ENCODE measurements at places on chromosomes 13 and 19.
A peak's percentile ranks its signal among the peaks of the same experiment; 100 is the strongest.

DNA sequence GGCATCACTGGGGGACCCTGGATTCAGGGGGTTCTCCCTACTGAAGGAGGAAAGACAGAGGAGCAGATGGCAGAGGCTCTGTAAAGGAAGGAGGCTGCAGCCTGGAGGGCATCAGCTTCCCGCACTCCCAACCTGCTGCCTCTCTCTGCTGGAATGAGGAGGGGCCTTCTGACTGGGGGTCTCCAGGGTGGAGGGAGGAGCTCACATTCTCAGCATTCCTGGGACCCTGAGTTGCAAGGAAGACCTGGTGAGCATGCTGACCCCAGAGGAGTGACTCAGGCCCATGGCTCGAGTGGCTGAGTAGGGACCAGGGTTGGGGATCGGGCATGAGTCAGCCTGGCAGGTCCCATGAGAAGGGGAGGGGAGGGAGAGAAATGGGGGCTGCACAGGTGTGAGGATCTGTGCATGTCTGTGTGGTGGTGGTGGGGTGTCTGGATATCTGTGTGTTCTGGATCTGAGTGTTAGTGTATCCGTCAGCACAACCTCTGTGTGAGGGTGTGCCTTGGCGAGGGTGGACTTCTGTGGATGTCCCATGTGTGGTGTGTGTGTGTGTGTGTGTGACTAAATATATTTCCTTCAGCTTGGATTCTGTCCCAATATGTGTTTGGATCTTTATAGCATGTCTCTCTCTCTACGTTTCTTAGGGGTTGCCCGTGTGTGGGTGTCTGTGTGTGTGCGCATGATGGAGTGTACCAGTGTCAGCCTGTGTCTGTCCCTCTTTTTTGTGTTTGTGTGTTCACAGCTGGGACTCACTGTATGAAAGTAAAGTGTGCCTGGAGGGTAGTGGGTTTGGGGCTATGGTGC is 4.6 kb downstream of the AXL start:
- peak; percentile 67 for DNase-seq

- DNase-seq, result no peak
Observed at GRCh38 chr13:23632048-23632582, 61.9 kb downstream of the TNFRSF19 start.

DNA sequence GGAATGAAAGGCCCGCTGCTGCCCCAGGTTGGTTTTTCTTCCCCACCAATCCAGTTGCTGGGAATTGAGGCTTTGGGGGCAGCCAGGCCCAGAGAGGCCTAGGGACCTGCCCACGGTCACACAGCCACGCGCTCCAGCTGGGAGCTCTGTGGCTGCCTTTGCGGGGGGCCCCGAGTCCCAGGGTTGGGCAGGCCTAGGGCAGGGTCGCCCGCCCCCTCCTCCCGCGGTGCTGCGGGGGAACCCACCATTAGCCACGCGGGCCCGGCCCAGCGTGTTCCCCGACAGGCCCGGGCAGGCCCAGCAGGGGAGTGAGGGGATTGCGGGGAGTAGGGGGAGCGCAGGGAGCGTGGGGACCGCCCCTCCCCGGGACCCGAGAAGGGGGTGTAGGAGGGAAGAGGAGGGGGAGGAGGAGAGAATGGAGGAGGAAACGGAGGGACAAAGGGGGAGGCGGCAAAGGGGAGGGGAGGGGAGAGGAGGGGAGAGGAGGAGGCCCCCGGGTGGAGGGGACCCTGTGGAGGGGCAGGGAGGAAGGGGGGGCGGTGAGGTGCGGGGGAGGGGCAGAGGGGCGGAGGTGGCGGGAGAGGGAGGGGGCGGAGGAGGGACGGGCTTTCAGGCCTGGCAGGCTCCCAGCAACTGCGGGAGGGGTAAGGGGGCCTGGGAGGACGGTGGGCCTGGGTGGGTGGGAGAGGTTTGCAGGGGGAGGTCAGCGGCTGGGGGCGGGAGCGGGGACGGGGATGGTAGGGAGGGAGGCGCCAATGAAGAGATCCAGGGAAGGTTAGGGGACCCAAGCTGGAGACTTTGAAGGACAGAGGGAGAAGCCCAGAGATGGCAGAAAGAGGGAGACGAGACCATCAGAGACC is 12.9 kb upstream of the TLE2 start:
- no peak for DNase-seq

DNA sequence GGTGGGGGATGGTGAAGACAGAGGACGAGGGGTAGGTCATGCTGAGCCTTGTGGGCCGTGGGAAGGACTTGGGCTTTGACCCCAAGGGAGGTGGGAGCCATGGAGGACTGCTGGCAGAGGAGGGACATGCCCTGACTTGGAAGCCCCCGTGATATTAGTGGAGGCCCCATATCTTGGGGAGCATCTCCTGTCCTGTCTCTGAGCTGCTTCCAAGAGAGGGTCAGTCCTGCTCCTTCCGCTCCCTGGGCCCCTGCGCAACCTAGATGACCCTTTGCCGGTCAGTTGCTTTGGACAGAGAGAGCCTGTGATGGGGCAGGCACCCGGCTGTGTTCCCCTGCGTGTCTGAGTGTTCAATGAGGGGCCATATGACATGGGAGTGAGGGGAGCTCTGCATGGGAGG is 5.2 kb downstream of the TLE6 start:
- no peak for DNase-seq

- DNase-seq, result no peak
Observed at GRCh38 chr13:113670541-113670940, 3.5 kb downstream of the GRK1 start.

DNA sequence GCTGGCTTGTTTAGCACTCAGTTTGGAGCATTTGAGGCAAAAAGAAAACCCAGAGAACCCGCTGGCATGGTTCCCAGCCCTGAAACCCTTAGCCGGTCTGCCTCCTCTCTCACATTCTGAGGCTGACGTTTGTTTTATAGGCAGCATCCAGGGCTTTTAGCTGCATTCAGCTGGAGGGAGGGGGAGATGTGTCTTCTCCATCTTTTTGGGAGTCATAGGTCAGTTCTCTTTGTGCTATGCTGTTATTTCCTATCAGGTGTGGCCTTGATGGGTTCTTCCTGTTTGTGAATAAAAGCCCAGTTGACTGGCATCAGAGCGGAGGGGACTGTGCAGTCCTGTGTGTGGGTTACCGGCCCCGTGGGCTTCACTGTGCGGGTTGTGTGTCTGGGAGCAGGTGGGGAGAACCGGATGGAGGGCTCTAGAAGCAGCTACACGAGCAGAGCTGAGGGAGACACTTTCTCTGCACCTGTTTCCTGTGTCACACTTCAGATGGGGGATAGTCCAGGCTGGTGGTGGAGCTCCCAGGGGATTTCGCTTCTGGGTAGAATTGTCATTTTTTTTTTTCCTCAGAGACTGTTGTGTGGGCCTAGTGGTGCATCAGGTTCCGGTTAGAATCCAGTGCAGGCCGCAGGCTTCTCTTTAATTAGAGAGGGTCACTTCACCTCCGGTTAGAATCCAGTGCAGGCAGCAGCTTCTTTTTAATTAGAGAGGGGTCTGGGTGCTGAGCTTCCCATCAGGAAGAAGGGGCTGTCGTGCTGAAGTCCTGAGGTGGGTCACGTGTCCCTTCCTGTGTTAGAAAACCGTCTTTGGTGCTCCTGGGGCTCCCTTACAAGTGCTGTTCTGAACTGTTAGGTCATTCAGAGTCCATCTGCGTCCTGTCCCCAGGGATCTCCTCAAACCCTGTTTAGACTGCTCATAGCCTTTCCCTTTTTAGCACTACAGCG is 69.6 kb downstream of the ARHGEF7 start:
- DNase-seq, result no peak

DNA sequence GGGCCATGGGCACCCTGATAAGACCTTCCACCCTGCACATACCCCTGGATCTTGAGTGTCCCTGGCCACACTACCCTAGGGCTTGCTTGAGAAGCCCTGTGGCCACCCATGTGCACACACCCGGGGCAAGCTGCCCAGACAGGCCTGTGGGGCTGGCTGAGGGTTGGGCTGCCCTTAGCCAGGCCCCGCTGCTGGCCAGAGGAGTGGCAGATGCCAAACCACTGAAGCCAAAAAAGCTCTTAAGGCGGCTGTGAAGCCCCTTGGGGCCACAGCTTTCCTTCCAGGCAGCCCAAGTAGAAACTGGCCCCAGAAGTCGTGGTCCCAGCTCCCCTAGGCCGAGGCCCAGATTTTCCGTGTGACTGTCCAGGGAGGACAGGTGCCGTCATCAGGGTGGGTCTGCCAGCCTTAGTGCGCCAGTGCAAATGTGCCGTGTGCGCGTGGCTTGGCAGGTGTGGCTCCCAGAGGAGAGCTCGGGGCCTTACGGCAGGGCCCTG is 14.8 kb downstream of the CEBPG start:
- DNase-seq, result no peak

GRCh38 chr13:62846302-62846701 is 1430.7 kb upstream of the PCDH20 start:
- DNase-seq, result no peak

DNA sequence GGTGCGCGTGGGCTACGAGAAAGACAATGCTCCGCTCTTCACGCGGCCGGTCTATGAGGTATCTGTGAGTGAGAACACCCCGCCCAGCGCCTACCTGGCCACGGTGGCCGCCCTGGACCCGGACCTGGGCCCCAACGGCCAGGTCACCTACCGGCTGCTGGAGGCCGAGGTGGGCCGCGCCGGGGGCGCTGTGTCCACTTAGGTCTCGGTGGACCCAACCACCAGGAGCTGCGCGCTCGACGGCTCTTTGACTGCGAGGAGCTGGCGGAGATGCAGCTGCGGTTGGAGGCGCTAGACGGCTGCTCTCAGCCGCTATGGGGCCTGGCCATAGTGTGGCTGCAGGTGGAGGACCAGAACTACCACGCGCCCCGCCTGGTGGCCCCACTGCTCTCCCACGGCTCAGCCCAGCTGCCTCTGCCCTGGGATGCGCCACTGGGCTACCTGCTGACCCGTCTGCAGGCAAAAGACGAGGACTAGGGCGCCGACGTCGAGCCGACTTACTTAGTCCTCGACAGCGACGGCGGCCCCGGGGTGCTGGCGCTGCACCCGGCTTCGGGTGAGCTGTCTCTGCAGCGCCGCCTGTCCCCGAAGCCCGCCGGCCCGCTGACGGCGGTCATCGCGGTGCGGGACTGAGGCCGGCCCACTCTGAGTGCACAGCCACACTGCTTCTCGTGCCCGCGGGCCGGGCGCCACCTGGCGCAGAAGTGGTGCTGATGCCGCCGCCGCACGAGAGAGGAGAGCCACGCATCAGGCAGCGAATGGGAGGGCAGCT is 173.0 kb downstream of the OLFM4 start:
- DNase-seq, result peak; percentile 69

GRCh38 chr19:1461862-1462261 is 11.9 kb downstream of the APC2 start:
- no peak for DNase-seq

DNA sequence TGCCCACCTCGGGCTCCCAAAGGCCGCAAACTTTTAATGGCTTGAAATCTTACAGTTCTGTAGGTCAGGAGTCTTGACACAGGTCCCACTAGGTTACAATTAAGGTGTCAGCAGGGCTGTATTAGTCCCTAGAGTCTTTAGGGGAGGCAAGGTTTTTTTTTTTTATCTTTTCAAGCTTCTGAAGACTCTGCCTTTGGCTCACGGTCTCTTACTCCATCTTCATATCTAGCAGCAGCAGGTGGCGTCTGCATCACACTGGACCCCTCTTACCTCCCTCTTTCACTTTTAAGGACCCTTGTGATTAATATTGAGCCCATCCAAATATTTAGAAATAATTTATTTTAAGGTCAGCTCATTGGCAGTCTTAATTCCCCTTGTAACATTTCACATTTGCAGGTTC is 11.6 kb downstream of the MIR17HG start:
- no peak for DNase-seq

- no peak for DNase-seq
Observed at GRCh38 chr19:16368385-16369305, 44.0 kb downstream of the KLF2 start.

DNA sequence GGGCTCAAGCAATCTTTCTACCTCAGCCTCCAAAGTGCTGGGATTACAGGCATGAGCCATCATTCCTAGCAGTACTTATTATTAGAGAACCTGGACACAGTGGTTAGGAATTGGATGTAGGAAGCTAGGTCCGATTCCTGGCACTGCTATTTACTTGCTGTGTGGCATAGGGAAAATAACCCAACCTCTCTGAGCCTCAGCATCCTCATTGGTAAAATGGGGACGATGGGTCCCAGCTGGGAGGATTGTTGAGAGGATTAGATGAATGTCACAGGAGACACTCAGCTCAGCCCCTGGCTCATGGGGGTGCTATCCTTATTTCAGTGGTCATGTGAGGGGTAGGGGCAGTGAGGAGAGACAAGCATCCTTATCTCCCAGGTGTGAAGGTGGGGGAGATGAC is 6.8 kb upstream of the PEPD start:
- no peak for DNase-seq

GRCh38 chr13:51412431-51412830 is 40.4 kb downstream of the INTS6 start:
- DNase-seq, result no peak

- DNase-seq, result no peak
Observed at GRCh38 chr19:17296273-17296672, 7.0 kb downstream of the ABHD8 start.

DNA sequence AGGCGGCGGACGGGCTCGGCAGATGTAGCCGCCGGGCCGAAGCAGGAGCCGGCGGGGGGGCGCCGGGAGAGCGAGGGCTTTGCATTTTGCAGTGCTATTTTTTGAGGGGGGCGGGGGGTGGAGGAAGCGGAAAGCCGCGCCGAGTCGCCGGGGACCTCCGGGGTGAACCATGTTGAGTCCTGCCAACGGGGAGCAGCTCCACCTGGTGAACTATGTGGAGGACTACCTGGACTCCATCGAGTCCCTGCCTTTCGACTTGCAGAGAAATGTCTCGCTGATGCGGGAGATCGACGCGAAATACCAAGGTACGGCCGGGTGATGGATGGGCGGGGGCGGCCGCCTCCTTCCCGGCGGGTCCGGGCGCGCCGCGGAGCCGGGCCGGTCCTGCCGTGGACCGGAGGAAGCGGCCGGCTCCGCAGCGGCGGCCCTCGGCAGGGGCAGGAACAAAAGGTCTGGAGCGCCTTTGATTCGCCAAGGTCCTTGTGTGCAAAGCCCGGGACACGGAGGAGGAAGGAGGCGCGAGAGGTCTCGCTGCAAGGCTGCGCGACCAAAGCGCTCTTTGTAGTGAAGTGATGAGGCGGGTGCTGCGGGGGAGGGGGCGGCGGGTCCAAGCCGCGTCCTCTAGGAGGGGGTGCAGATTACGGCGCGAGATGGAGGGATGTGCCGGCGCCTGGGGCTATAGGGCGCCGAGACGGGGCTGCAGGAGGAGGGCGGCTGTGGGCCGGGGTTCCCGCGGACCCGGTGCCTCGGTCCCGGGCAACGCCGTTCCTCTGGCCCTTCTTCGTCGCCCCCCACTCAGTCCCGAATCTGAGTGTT is 689 bp downstream of the ING1 start:
- peak; percentile 56 for DNase-seq

GRCh38 chr19:5572556-5573286 is 5.0 kb upstream of the TINCR start:
- no peak for DNase-seq

All from H1 (cell line).